ENCODE measurements at places on chromosomes 5 and 9. TPM values are rescaled to one million over a fixed set of nuclear protein-coding genes. Genes with fewer than 3 reads are reported as not detected.

DNA sequence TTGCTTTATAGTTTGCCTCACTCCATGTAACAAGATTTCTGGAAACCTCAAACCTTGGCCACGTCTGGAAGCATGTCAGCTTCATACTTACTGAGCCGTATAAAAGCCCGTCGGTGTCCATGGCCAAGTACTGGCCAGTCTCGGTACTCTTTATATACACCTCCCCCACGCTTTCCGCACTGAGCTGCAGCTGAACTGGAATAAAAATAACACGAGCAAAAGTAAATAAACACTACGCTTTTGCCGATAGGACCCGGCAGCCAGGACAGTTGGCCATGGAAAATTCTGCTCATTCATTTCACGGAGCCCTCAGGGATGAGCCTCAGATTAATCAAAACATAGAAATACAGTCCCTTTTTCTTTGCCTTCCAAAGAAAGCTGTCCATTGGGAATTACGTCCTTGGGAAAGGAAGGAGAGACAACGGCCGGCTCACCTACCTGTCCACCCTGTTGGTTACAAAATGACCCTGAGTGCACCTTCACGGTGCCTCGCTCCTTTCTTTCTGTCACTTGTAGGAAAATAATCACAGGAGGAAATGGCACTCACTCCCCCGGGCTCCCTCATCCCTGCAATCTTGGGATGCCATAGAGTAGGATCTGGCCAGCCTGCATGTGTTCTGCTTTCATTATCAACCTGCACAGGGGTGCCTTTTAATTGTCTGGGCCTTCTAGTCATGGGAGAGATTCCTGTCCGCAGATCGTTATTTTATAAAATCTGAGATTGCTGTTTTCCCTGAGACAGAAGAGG lies 85.1 kb downstream of the FGF1 start:
- no peaks in the 10 kb centered on the region for H3K36me3 ChIP-seq
- DNase-seq = no peak
- no peak overlapping the region for H3K4me3 ChIP-seq
- no peaks in the 10 kb centered on the region for H3K27me3 ChIP-seq
- H3K27ac ChIP-seq = no peak overlapping the region

DNA sequence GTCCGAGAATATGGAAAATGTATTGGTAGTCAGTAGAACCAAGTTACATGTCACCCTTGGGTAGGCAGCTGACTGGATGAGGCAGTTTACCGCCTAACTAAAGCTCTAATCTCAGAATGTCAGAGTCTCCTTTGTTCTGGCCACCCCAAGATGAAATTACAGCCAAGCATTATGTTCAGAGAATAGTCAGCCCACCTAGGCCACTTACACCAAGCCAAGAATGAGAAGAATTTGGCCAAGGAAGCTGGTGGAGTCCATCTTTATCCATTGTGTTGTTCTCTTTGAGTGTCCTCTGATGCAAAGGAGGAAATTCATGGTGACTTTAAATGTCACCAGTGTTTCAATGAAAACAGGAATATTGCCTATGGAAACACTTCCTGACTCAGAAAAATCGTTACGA lies 275.1 kb upstream of the MAP3K1 start:
- no peak overlapping the region for H3K27ac ChIP-seq
- H3K4me3 ChIP-seq = no peak overlapping the region
- H3K36me3 ChIP-seq = no peaks in the 10 kb centered on the region
- no peak for DNase-seq
- peaks cover 42% of the 10 kb centered on the region for H3K4me1 ChIP-seq
- H3K27me3 ChIP-seq = no peaks in the 10 kb centered on the region

CDH10 gene
- total RNA-seq = 0.63 TPM

DNA sequence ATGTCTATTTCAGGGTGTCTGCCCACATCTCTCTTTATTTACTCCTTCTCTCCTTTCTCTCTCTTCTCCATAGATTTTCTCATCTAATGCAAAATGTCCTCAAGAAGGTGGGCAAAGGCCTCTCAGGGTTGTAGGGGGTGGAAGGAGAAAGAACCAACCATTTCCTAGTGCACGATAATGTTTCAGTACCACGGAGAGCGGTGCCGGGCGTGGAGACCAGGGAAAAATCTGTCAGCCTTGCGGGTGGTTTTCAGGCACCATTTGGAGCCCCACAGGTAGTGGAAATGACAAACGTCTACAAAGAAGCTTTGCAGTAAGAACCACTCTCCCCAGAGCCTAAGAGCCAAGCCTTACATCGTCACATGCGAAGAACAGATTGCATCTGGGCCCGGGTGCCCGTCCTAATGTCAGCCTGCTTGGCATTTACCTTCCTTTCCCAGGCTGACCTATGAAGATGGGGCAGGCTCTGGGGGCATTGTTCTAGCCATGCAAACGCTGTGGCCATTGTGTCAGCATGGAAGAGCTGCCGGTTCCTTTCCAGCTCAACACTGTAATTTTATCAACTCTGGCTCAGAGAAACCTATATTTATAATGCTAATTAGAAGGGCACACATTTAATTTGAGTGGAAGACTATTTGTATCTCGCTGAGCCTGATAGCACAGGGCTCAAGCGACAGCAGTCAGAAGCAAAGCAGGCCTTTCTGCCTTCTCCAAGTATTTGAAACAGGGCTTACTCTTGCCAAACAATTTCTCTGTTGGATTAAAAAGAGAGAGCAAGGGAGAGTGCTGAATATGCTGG lies 430.1 kb upstream of the WWC1 start:
- H3K4me1 ChIP-seq = no peaks in the 10 kb centered on the region
- peak; percentile 2 for DNase-seq
- no peak overlapping the region for H3K4me3 ChIP-seq
- H3K27ac ChIP-seq = no peak overlapping the region
- H3K27me3 ChIP-seq = peaks cover 10% of the 10 kb centered on the region

DNA sequence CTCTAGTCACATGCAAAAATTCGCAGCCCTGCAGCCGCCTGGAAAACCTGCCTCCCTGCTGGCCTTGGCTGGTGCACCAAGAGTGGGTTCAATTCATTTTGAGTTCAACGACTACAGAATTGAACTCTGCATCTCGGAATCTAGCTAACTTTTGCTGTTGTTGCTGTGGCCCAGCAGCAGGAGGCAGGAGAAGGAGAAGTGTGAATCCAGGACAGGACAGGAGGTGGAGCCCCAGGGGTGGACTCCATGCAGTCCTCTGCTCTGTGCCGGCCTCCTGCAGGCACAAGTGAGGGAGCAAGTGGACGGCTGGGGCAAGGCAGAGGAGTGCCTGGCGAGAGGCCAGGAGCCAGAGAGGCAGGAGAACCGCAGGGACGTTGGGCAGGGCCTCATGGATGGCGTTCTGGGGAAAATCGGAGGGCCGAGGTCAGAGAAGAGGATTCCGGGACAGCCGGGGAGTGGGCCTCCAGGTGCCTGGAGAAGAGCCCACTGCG lies 214.2 kb downstream of the FANCC start:
- H3K4me1 ChIP-seq = peaks cover 16% of the 10 kb centered on the region
- no peak for DNase-seq
- H3K27ac ChIP-seq = no peak overlapping the region
- no peaks in the 10 kb centered on the region for H3K27me3 ChIP-seq

GRCh38 chr9:98479967-98480847 lies 224.8 kb upstream of the TBC1D2 start:
- peak overlapping the region; percentile 76 for H3K27ac ChIP-seq
- DNase-seq = peak; percentile 83
- peaks cover 31% of the 10 kb centered on the region for H3K4me1 ChIP-seq
- H3K27me3 ChIP-seq = no peaks in the 10 kb centered on the region
- H3K4me3 ChIP-seq = no peak overlapping the region

DNA sequence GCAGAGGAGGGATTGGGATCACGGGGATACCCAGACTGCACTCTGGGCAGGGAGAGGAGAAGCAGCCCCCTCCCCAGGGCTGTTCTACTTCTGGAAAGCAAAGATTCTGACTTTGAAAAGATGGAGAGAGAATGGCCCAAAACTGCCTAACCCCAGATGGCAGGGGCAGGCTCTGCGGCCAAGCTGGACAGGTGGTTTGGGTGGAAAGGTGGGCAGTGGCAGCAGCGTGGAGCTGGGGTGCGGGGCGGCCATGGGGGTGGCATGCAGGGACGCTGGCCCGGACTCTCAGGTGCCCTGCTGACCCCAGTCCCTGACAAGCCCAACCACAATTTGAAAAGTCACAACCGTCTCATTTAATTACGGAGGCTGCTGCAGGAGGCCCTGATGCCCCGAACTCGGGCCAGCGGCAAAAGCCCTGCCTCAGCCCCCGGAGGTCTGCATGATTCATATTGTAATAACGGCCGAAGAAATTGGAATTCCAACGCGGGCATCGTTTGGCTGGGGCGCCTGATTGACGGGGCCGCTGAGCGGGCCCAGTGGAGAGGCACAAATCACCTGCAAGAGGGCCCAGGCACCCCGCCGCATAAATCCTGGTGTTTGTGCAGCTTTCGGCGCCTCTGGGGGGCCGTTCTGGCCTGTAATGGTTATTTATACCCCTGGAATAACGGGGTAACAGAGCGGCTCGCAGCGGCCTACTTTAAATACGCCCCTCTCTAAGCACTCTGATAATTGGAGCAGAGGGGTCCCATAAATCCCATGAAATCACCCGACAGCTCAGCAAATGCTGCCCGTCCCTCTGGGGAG lies 41.8 kb upstream of the FCN2 start:
- no peaks in the 10 kb centered on the region for H3K36me3 ChIP-seq
- no peak for DNase-seq
- H3K27me3 ChIP-seq = peaks cover 35% of the 10 kb centered on the region
- H3K4me3 ChIP-seq = no peak overlapping the region
- no peaks in the 10 kb centered on the region for H3K4me1 ChIP-seq

DNA sequence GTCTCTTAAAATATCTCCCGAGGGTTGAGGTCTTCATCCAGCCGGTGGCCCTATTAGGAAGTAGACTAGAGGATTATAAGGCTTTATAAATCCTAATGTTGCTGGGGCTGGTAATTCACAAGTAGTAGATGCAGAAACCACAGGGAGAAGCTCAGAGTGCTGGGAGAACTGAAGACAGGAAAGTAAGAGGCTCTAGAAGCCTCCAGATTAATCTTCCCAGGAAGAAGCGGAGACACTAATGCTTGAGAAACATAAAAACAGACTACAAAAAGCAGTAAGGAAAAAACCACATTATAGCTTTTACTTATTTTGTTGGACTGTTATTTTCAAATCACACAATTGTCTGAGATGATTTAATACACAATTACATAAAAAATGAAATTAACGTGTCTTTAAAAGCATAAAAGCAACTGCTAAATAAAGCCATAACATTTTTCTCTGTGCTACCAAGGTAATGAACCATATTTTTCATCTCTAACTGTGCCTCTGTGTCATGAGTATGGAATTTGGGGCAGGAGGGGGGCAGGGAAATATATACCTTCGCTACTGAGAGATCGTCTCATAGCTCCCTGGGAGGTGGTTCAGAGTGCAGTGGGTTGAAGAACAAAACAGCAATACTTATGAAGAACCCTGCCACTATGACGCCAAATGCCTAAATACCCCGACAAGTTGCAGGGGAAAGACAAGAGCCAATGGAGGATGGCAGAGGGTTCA lies 806.2 kb upstream of the WWC1 start:
- H3K27ac ChIP-seq = no peak overlapping the region
- H3K36me3 ChIP-seq = no peaks in the 10 kb centered on the region
- H3K27me3 ChIP-seq = 0 out of 2 replicates have a peak, but pooled peaks cover 3% of the 10 kb centered on the region
- no peaks in the 10 kb centered on the region for H3K4me1 ChIP-seq
- DNase-seq = no peak
- H3K4me3 ChIP-seq = no peak overlapping the region

DNA sequence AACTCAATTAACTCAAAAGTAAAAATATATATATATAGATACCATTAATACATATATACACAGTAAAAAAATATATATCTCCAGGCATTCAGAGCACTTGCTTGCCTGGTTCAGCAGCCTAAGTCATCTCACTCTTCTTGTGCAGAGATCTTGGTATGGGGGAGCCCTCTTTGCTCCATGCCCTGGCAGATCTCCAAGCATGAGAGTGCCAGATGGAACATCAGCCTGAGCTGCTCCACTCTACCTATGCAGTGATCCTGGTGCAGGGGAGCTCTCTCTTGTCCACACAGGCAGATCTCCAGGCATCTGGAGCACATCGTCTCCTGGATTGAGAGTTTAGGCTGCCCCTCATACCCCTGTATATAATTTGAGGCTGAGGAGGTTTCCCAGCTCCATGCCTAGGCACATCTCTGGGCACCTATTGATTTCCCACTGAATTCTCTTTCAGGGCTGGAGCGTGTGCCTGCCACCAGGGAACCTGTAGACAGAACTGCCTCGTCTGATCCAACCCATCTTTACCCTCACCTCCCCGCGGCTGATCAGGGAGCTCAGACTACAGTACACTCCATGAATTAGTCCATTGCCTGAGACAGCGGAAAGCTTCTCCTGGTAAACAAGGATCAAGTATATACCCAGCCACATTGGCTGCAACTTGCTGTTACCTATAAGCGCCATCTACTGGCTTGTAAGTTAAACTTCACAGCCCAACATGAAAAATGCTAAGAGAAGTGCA lies 342.4 kb upstream of the GRIA1 start:
- no peaks in the 10 kb centered on the region for H3K36me3 ChIP-seq
- no peaks in the 10 kb centered on the region for H3K4me1 ChIP-seq
- no peak overlapping the region for H3K4me3 ChIP-seq
- peak; percentile 1 for DNase-seq
- no peaks in the 10 kb centered on the region for H3K27me3 ChIP-seq

DNA sequence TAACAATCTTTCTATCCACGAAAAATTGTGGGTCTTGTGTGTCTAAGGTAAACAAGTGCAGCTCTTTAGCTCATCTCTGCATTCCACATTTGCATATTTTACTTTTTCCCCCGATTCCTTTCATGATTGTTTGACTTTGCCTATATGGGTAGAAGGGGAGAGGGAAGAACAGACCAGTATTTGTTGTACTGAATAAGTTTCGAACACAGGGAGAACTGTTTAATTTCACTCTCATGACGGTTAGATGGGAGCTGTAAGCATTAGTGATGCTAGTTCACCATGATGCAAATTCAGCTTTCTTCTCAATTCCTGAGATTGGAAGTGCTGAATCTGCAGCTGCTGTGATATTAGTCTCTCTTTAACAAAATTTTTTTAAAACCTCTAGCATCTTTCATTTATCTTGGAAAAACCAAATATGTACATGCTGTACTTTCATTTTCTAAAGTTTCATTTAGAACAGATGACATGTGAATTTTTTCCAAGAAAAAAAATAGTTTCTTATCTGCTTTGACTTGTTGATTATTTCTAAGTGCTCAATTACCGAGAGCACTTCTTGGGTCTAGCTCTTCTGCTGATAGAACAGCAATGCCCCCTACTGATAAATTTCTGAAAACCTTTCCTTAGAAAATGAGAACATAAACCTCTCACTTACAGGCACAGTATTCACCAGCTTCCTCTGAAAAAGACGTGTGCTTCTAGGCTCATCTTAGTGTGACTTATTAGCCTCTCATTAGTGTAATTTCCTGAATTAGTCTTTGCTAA lies 149.5 kb downstream of the BAAT start:
- H3K36me3 ChIP-seq = no peaks in the 10 kb centered on the region
- H3K27me3 ChIP-seq = no peaks in the 10 kb centered on the region
- no peak for DNase-seq
- H3K4me1 ChIP-seq = no peaks in the 10 kb centered on the region
